Aorta (tissue), 5 donors: ENCODE measurements at places on chromosomes 3 and 15. TPM values are rescaled to one million over a fixed set of nuclear protein-coding genes. Genes with fewer than 3 reads are reported as not detected.
A peak's percentile ranks its signal among the peaks of the same experiment; 100 is the strongest.

GRCh38 chr3:190227064-190227463 lies 95.2 kb downstream of the CLDN1 start:
- DNase-seq, result no peak

GRCh38 chr15:33031324-33031821 lies 163.1 kb downstream of the FMN1 start:
- no peak for DNase-seq

- no peak for DNase-seq
Measured at GRCh38 chr3:29755416-29755815, 474.5 kb downstream of the RBMS3 start.

- DNase-seq, result no peak
Measured at GRCh38 chr3:40871394-40871793, 327.9 kb upstream of the CTNNB1 start.

DNA sequence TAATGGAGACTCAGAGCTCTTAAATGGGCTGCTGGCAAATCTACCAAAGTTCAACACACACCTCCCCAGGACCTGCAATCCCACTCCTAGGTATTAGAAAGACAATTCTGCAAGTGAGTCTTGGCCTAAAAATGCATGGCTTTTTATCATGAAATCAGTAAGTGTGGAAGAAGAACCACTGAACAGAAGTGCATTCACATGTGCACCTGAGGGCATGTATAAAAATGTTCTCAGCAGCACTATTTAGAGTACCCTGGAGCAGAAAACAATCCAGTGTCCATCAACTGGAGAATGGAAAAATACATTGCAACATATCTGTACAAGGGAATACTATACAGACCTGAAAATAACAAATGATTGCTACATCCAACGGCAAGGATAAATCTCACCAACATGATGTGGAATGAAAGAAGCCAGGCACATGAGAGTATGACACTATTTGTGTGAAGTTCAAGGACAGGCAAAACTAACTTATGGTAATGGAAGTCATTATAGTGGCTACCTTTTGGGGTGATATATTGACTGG lies 8.1 kb upstream of the SLC6A1 start:
- no peak for DNase-seq

DNA sequence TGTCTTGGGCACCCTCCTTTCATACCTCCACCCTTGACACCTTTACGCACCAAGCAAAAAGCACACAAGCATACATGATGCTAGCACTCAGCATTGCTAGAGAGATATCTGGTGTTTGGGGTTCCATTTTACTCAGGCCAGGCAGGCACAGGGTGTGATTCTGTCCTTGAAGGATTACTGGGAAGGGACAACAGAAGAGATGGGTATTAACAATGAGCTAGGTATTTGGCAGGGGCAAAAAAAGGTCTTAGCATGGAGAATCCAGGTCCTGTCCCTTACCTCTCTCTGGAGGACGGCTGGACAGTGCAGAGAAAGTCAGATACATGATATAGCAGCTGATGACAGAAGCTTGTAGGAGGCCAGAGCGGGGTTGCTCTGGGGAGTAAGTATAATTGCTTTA lies 3.5 kb downstream of the SERINC4 start:
- DNase-seq, result no peak

- DNase-seq, result peak; percentile 14
Measured at GRCh38 chr15:25238716-25239470, 199.9 kb downstream of the UBE3A start.

DNA sequence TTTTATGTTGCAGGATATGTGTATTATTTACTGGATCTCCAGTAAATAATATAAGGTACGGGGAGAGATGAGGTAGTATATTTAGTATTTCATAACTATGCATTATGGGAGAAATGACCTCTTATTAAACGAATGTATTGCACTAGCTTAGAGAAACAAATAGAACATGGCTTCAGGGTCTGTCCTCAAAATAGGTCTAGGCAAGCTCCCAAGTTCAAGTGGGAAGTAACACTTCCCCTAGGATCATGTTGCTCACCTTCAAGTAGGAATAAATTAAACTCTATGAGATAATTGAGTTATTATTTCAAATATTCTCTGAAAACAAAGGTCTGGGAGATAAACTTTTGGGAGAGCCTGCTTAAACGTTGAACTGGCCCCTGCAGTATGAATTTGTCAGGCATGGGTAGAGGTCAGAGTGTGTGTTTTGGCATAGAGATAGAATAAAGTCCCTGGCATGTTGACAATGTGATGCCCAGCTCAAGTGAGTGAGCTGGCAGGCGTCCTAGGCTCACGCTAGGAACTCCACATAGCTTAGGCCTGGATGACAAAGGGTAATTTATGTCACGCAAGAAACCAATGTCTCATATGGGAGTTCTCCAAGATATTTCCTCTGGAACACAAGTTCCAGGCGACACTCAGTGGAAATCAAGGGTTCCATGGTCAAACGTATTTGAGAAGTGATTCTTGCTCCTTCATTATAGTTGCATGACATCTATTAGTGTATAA lies 236.8 kb downstream of the CACNA2D3 start:
- no peak for DNase-seq

DNA sequence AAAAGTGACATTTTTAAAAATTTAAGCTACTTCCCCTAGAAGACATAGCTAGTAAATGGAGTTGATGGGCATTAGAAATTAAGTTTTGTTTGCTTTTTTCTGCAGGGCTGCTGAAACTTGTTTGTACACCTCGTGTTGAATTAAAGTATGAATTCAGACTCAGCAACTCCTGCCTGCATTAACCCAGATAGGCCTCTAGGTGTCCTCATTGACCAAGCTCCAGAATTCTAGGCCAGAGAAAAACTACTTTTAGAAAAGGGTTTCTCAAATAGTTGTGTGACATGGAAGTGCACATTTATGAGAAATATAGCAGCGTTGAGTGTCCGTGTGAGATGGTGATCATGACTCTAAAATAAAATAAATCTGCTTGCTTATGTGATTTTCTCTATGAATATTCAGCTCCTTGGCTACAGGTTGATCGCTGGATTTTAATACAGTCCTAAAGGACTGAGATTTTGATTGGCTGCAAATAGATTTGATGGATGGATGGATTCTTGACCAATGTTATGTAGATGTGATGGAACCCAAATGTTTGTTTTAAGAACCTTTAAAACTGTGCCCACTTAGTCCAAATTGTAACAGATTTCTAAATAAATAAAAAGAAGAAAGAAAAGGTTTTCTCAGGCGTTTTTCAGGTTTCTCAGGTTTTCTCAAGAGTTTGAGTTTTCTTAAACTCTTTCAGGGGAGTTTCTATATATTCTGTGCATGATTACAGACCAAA lies 39.4 kb upstream of the LMOD3 start:
- DNase-seq, result no peak

DNA sequence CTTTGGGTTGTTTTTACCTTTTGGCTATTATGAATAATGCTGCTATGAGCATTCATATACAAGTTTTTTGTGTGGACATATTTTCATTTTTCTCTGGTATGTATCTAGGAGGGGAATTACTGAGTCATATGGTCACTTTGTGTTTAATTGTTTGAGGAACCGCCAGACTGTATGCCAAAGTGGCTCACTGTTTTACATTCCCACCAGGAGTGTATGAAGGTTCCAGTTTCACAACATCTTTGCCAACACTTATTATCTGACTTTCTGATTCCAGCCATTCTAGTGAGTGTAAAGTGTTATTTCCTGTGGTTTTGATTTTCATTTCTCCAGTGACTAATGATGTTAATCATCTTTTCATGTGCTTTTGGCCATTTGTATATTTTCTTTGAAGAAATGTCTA lies 51.8 kb downstream of the CMTM7 start:
- no peak for DNase-seq

GRCh38 chr3:177836671-177837070 lies 639.4 kb upstream of the TBL1XR1 start:
- DNase-seq, result no peak

GRCh38 chr3:99651531-99651930 lies 13.1 kb downstream of the COL8A1 start:
- peak; percentile 76 for DNase-seq

GRCh38 chr3:106700981-106701380 lies 676.3 kb upstream of the CCDC54 start:
- no peak for DNase-seq

DNA sequence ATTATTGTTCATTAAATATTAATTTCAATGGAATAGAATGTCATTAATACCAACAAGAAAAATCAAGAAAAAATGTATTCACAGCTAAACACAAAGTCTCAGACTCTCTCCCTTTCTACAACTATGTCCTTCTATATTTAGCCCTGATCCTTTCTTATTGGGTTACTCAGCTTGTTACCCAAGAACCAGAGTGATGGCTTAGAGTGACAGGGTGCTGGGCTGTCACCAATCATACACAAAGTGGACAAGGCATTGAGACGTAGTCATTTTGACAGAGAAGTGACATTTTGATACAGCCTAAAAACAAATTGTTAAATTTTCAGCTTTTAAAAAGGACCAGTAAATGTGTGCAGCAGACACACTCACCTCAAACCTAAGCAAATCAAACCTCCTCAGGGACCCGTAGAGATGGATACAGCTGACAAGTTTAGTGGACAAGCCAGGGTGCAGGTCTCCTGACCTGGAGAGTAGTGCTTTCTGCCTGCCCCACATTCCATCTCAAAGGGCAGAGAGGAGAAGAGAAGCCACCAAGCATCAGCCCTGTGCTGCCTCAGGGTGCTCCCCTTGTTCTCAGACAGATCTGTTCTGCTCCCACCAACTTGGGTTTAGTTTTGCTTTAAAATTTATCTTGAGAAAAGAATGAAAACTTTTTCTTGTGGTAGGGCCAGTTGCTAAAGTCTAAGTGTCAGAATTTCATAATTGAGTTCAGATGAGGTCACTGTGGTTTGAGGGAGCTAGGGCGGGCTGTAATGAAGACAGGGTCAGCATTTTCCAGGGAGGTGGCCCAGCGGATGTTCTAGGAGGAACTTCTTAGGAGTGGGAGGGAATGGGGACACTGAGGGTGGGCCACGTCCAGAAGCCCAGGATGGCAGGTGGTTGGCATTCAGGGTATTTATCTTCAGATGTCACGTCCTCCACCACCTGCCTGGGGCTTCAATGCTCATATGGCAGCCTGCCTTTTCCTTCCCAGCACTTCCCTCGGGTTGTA lies 136.5 kb upstream of the TBL1XR1 start:
- no peak for DNase-seq

DNA sequence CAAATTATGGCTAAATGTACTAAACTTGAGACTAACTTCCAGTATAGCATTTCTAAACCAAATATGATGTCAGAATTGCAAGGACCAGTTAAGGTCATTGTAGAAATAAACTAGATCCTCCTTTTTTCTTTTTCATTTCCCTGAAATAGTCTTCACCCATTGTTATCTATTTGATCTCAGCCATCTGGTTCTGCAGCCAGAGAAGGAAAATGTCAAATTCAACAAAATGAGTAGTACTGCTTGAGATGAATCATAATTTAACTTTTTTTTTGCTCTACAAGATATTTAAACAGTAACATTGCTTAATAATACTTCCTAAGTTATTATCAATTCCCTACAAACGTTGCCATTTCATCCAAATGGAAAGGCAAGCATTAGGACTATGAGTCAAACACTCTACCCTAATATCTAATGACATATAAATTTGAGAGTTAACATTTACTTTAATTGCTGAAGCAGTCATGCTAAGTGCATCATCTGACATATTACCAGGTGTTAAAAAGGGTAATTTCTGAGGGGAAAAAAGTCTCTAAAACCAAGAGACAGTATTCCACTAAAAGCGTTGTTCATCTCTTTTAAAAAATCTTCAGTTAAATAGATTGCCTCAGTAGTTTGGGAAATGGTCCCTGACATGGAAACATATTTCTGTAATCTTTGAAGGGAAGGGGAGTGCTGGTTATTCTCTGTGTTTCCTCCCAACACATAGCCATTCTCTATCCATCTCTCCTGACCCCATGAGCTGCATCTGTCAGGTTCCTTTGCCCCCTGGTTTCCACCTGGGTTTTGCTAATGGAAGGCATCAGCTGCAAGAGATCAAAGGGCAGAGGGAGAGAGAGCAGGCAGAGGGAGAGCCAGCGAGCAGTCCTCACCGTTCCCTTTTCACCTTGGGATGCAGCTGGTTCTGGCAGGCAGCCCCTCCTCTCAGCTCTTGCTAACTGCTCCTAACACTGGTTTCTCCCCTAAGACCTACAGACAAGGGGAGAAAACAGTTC lies 138.5 kb downstream of the ARPP21 start:
- DNase-seq, result no peak

GRCh38 chr15:85151861-85152260 lies 170.2 kb downstream of the PDE8A start:
- DNase-seq, result no peak

GRCh38 chr3:140933552-140933951 lies 8.1 kb upstream of the SLC25A36 start:
- no peak for DNase-seq

- no peak for DNase-seq
Measured at GRCh38 chr3:98596541-98597500, 3.4 kb upstream of the CPOX start.

DNA sequence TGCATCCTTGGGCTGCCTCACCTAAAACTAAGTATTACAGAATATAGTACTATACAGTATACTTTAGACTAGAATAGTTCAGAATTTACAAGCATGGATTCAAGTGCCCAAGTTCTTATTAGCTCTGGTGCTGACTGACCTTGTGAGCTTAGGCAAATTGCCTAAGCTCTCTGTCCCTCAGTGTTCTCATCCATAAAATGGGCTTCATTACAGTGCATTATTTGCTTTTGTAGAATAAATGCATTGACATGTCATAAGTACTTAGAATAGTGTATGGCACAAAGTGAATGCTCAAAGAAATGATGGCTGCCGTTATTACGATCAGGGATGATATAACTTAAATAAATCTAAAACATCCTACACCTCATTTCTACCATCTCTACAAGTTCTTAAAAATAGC lies 269.7 kb downstream of the FOXP1 start:
- no peak for DNase-seq

The DIPK2A gene
- total RNA-seq, result 30.2 TPM

The EHD4 gene
- total RNA-seq, result 47.3 TPM

The C3orf49 gene
- total RNA-seq, result not detected

The SOX14 gene
- total RNA-seq, result not detected

The TMEM41A gene
- 13.2 TPM for total RNA-seq

The C3orf52 gene
- total RNA-seq, result 16.8 TPM

The CIDEC gene
- total RNA-seq, result not detected

The AGTR1 gene
- total RNA-seq, result 4.0 TPM

The INKA1 gene
- total RNA-seq, result 5.5 TPM

The LOXL1 gene
- total RNA-seq, result 115 TPM

The GRM7 gene
- total RNA-seq, result 2.5 TPM

The PARP6 gene
- 72.2 TPM for total RNA-seq

The GOLGA8H gene
- total RNA-seq, result 6.5 TPM
